Motor neuron (in vitro differentiated cells): ENCODE measurements at places on chromosomes 1 and 21. TPM values are rescaled to one million over a fixed set of nuclear protein-coding genes. Genes with fewer than 3 reads are reported as not detected.
A peak's percentile ranks its signal among the peaks of the same experiment; 100 is the strongest.

PLA2G5 gene
- total RNA-seq = 0.11 and 0.19 TPM in 2 replicates

- no peak for ATAC-seq
These were observed 9.9 kb upstream of the LRRC39 start for GRCh38 chr1:100187912-100188311.

GRCh38 chr1:232422898-232423297, 207.0 kb downstream of the SIPA1L2 start:
- no peak for ATAC-seq

SPRR4 gene
- total RNA-seq = not detected in 2 replicates

HNRNPU gene
- total RNA-seq = 309 and 320 TPM in 2 replicates

DNA sequence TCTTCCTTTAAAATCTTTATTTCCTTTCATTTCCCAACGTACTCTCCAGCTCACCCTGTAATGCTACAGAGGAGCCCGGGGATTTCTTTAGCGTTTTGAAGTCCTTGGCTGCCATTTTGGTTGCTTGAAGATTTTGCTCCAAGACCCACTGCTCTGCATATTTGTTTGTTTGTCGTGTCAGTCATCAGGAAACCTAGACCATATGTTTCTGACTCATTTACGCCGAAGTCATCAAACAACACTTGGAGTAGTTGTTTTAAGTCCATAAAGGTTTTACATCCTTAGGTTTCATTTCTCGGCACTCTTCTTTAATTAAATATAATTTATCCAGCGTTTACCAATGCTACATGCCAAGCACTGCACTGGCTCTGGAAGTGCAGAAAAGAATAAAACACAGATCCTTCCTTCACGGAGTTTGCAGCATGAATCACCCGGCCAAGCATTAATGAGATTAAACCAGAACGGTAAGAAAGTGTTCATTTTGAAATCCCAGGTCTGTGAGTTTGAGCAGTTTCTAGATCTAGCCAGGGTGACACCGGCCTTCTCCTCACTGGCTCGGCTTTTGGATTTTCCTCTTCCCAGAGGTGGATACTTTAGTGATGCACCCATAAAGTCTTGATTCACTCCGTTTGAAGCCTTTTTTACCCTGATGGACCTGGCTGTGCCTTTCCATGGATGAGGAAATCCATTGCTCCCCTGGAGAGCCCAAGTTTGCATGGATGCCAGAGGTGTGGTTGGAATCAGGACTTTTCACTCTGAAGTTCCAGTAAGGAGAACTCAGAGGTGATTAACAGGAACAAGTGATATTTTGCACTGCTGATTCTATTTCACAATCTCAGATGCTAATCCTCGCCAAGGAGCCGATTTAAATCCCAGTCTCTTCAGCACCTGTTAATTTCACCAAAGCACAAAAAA, 109.3 kb downstream of the KAZN start:
- ATAC-seq = no peak

FOXO6 gene
- total RNA-seq = 0.67 and 0.91 TPM in 2 replicates

GRCh38 chr21:25757531-25757930, 22.8 kb downstream of the GABPA start:
- no peak for ATAC-seq

- no peak for ATAC-seq
These were observed 36.5 kb upstream of the GPR157 start for GRCh38 chr1:9165396-9165795.

LRRC71 gene
- 0.19 TPM in 1 of 2 replicates, not detected in the other for total RNA-seq

DNA sequence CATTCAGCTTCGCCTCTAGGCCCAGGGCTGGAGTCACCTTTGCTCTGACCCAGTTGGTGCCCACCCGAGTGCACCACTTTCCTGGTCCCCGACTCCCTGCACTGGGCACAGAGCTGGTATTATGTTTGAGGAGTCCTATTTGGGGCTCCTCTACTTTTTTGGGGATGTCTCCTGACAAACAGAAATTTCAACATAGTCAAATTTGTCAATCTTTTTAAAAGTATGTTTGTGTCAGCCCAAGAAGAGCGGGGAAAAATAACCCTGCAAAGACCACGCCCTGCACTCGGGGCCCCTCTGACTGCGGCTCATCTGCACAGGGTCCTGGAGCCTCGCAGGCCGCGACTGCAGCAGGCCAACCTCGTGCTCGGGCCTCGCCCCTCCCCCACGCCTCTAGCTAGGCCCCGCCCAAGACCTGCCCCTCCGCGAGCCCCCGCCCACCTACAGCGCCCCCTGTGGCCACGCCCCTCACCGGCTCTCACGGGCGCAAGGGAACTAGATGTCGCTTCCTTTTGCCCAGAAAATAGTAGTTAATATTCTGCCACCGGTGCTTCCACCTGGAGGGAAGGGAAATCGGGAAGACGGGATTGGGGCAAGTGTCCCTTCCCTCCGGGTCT, 11.4 kb downstream of the FAM229A start:
- ATAC-seq = peak; percentile 42

SESN2 gene
- total RNA-seq = 17.5 and 18.5 TPM in 2 replicates

GRCh38 chr1:118116909-118117308, 68.1 kb downstream of the SPAG17 start:
- ATAC-seq = peak; percentile 2
